ENCODE measurements at places on chromosomes 3 and 15. TPM values are rescaled to one million over a fixed set of nuclear protein-coding genes. Genes with fewer than 3 reads are reported as not detected.

DNA sequence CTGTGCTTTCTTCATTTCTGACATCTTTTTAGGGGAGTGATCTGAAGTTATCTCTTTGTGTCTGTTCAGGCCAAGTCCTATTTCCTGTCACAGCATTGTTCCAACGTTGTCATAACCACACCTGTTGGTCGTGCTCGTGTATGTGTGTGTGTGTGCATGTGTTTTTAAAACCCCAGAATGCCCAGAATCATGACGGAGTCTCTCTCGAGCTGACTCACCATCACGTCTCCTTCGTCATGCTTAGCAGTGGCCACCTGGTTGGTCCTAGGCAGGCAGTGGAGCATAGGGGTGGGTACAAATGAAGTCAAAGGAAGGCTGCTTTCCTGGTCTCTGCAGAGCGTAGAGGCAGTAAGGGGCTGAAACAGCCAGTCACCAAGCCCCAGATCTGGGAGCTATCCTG, 126.8 kb upstream of the ABHD17C start:
- no peak for DNase-seq

DNA sequence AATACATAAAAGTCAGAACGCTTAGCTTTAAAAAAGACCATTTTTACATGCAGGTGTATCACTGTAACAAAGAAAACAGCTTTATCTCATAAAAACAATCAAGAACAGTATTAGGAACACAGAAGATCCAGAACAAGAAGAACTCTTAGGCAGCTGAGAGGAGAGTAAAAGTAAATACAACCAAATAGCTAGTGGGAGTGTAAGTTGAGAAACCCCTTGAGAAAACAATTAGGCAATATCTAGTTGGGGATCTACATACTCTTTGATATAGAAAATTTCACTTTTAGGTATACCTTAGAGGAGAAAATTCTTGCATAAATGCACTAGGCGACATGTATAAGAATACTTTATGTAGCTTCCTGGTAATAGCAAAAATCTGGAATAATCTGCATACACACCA, 7.5 kb downstream of the TMF1 start:
- no peak for DNase-seq

DNA sequence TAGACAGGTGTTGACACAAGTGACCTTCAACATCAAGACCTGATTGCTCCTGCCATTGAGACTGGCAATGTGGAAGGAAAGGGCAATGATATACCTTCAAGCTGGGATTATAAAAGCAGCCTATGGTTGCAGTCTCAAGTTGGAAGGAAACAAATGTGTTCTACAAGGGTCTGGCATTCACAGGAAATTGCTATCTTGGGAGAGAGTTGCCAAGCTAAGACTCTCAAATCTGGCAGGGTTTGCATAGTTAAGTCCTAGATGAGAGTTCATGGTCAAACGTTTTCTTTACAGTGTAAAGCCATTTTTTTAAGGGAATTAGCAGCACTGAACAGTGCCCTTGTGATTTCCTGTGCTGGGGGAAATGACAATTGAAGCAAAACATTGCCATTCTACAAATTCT, 546.9 kb upstream of the CFAP20DC start:
- no peak for DNase-seq

GRCh38 chr3:72260588-72260910, 475.6 kb upstream of the PROK2 start:
- no peak for DNase-seq

Gene PTX3
- total RNA-seq = 5.1 TPM

Gene CPN2
- not detected for total RNA-seq

Gene NPRL2
- total RNA-seq = 17.3 TPM
